ENCODE measurements at places on chromosomes 2 and 18.

DNA sequence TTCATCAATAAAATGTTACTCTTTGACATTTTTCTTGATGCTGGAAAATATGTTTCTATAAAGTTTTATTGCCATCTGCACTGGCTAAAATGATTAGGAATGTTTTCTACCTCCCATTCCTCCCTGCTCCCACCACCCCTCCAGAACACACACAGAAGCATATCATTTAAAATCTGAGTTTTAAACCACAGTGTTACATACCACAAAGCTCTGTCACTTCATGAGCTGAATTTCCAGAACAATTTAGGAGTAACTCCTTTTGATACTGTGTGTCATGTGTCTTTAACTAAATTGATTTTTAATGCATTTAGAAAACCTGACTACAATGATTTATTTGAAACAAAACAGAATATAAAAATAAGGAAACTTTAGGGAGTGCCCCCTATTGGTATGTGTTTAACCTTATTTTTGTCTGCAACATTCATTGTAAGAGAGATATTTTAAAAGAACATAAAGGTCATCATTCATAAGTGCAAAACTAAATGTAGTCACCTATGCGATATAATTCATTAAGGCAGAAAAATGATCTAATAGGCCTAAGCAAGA lies 52.0 kb downstream of the FEZ2 start:
- DNase-seq = no peak

GRCh38 chr2:72118386-72118785 lies 29.3 kb downstream of the CYP26B1 start:
- DNase-seq = no peak

GRCh38 chr2:19351499-19351898 lies 6.9 kb downstream of the OSR1 start:
- no peak for DNase-seq

DNA sequence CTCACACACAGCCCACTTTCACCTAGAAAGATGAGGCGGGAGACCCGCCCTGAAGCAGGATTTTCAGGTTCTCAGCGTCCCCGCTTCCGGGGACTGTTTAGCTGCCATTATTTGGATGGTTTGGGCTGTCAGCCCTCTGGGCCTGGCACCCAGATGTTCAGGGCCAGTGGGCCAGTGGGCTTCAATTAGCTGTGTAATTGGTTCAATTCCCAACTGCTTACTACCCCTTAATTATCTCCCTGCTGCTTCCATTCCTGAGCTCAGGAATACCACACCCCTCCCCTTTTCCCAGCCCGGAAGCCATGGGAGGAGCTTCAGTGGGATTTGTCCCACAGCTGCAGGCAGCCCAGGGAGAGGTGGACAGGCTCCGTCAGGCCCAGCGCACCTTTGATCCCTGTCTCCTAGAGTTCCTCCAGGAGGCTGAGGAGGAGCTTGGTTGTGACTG lies 114.1 kb upstream of the MYCN start:
- DNase-seq = no peak

Measured in HS-5 (cell line).